GM12878 (cell line): ENCODE measurements at places on chromosomes 6 and 20.

DNA sequence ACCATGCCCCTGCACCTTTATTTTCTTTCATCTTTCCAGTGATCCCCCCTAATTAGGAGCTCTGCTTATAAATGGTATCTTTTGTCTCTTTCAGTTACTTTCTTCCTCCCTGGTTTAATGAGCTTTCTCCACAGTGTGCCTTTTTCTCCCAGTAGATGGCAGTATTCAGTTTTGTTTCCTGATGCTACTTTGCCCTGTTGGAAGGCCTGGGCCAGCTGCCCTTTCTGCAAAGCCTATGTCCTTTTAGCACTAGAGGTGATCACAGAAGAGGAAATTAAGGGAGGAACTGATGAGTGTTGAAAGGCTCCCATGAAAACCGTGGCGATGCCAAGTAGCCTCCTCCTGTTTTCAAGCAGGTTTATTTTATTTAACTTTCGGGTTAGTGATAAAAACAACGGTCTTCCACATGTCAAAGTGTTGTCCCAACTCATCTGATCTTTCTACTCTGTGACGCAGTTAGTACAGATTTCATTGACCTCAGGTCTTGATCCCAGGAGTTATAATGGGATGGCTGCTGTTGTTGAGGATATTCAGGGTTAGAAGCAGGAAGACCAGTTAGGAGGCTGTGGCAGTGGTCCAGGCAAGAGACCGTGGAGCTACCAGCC is 184.2 kb upstream of the BMP2 start:
- peak; percentile 25 for DNase-seq

DNA sequence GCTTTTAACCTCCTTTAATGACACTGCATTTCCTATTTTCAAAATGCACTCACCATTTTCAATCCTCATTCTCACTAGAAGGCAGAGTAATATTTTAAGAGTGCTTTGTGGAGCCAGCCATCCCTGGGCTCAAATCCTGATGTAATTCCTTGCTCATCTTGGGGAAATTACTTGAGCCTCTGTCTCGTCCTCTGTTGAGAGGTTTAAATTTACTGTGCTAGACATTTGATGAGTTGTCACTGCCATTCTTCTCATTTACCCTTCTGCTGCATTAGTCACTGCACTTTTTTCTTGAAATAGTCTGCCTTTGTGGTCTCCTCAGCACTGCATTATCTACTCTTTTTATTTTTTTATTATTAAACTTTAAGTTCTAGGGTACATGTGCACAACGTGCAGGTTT is 150.0 kb upstream of the HDDC2 start:
- DNase-seq: no peak

GRCh38 chr6:29354980-29355379 is 13.7 kb downstream of the OR5V1 start:
- no peak for DNase-seq

- no peak for DNase-seq
Measured at GRCh38 chr6:142702501-142703460, 242.2 kb downstream of the HIVEP2 start.

DNA sequence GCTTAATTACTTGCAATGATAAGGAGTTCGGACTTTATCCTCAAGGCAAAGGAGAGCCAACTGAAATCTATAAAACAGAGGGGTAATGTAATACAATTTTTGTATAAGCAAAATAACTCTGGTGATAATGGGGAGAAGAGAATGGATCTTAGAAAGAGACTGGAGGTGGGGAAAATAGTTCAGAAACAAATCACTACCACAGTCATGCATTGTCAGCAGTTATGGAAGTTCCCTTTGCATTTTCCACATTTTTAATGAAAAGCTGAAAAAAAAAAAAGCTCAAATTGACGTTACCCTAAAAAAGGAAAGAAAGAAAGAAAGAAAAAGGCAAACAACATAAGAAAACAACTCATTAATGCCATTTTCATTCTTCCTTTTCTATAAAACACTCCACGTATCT is 337.6 kb upstream of the HSF2 start:
- DNase-seq: no peak

- no peak for DNase-seq
Measured at GRCh38 chr6:38528196-38528965, 111.3 kb downstream of the BTBD9 start.

DNA sequence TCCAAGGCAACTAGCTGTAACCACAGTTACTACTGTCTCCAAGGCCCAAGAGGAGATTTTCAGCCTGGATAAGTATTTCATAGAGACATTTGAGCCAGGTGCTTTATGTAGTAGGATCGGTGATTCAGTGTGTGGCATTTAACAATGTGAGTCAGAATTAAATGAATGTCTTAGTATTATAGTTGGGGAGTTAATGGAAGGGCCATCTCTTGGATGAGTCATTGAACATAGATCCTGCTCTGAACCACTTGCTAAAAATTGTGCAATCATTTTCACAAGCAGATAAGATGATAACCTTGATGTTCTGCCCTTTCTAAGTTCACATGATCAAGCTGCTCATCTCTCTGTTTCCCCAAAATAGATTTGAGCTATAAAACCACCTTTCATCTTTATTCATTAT is 668.9 kb upstream of the CITED2 start:
- DNase-seq: no peak

DNA sequence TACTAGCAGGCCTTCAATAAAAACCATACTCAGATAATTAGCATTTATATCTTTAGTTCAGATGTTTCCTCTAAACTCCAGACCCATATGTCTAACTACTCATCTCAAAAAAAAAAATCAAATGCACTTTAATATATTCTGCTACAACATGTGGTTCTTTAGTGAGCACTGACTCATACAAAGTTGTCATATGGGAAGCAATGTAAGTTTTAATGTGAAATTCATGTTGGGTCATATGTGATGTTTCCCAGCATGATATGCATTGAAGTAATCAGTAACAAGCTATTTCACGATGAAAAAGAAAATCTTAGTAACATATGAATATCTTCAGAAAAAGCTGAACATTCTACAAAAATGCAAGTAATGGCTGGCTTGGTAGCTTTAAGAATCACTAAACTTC is 859.7 kb upstream of the ADGRB3 start:
- no peak for DNase-seq

- no peak for DNase-seq
Measured at GRCh38 chr20:50471231-50471630, 39.0 kb upstream of the PTPN1 start.
